ENCODE measurements at places on chromosomes 4 and X.
A peak's percentile ranks its signal among the peaks of the same experiment; 100 is the strongest.

GRCh38 chr4:2621419-2621818 is 85.0 kb downstream of the FAM193A start:
- DNase-seq = no peak

GRCh38 chrX:153869473-153870287 is 16.3 kb downstream of the L1CAM start:
- DNase-seq = no peak

GRCh38 chr4:107902715-107903114 is 28.6 kb upstream of the CYP2U1 start:
- no peak for DNase-seq

DNA sequence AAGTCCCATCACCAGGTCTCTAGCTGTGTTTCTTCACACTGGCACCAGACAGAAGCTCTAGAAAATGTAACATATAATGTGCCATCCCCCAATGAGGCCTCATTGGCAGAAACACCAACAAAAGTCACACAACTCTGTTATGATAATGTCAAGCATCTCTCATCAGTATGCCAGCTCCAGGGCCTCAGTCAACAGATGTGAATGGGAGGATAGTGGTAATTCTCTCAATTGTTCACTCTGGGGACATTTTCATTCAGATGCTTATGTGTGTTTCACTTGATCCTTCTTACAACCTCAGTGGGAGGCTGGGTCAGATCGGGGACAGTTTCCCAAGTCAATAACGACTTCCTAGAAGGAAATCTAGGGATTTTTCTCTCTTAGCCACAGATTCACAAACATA is 57.5 kb upstream of the SCOC start:
- DNase-seq = no peak

GRCh38 chr4:35939751-35940150 is 304.6 kb downstream of the ARAP2 start:
- DNase-seq = no peak

GRCh38 chr4:155774033-155774432 is 15.2 kb downstream of the GUCY1B1 start:
- DNase-seq = no peak

DNA sequence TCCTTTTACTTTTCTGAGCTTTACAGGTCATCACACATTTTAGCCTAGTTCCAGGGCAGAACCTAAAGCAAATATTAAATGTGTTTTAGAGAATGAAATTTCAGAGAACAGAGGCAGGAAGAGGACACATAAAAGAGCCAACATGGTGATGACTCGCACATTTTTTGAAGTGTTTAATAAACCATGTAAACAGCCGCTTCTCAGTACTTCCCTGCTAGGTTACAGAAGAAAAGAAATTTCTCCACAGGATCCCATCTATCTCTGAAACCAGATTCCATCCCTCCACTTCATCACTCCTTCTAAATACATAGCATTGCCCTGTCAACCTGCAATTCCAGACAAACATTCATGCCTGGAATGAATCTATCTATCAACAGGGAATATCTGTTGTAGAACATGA is 949.5 kb upstream of the PCDH7 start:
- DNase-seq = no peak

DNA sequence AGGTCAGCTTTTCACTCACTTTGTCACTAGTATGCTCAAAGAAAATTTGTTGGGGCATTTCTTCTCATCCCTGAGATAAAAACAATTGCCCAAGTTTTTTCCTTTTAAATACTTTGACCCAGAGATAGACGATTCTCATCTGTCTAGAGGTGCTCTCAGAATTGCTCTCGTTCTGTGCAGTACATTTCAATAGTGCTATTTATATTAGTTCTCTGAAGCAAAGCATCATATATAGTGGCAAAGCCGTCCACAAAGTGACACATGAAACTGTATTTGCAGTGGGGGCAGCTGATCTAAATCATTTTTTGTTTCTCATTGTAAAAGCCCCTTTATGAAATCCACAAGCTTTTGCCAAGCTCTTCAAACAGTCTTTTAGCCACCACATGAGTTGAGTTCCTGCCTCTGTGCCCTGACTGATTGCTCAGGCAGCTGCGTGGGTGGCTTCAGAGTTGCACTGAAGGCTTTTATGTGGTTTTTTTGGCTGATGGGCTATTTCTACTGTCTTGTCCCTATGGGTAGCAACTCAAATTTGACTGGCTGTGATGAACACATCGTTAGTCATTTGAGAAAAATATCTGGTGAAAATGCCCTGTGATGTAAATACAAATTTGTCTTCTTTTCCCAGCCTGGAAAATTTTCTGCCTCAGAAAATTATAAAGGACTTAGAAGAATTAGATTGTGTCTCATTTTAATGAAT is 119.1 kb upstream of the OTUD4 start:
- peak; percentile 96 for DNase-seq

- no peak for DNase-seq
These were observed 138.4 kb upstream of the NALF2 start for GRCh38 chrX:69365755-69366154.

GRCh38 chr4:158823461-158823873 is 54.6 kb downstream of the FNIP2 start:
- peak; percentile 22 for DNase-seq

DNA sequence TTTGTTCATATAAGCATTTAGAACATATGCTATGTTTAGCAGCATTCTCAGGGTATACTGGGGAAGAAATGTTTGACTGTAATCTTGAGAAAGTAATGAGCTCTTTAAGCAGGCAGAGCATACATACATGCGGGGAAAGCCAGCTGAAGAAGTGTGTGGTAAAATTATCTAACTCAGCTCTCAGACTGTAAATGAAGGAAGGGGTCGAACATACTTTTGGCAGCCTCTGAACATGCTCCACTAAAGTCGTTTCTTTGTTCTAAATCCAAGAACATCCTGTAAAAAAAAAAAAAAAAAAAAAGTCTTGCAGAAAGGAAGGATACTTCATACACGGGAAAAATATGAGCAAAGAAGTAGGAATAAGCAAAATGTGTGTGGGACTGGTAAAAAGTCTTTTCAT is 224.8 kb downstream of the GRID2 start:
- DNase-seq = no peak

DNA sequence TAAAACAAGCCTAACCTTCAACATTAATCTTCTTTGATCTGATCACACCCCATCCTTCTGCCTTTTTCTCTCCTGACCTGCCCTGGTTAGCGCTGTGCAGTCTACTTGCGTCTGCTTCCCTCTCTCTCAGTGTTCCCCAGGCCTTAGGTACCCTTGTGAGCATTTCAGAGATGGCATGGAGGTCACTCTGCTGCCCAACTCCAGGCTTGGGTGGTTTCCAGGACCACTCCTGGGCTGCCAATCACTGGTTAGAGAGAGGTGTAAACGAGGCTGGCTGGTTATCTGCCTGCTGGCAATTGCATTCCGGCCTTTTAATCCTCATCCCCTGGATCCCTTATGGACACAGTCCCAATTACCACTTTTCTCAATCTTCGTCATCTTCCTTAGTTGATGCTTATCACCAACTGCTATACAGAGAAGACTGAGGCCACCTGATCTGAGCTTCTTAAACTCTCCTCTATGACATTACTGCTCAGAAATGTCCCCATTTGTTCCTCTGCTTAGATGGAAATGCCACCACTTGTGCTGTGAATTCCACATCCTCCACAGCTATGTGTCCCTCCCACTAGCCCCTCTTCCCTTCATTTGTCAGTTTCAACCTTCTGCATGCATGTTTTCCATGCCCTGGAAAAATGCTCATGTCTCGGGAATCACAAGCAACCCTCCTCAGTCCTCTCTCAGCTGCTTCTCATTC is 29.0 kb upstream of the BCLAF3 start:
- peak; percentile 12 for DNase-seq

DNA sequence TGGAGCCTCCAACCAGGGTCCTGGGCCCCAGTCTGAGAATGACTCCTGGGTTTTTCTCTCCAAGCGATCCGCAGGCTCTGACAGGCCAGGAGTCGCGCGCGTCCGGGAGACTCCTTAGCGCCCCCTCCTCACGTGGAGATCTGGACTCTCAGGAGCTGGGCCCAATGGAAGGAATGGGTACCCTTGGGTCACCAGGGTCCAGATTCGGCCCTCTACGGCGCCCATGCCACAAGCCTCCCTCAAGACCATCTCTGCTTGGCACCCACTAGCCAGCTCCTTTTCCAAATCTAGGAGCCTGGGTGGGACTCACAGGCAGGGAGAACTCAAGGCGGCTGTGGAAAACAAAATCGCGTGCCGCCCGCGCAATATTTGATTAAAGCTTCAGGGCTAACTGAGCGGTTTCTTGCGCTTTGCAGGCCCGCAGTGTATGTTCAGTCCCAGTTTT is 7.1 kb downstream of the HAND2 start:
- no peak for DNase-seq

- DNase-seq = no peak
These were observed 36.8 kb downstream of the TMPRSS11A start for GRCh38 chr4:67926485-67926884.

GRCh38 chr4:75429208-75429607 is 85.0 kb downstream of the RCHY1 start:
- no peak for DNase-seq

GRCh38 chr4:105996845-105997244 is 101.6 kb downstream of the NPNT start:
- DNase-seq = no peak

DNA sequence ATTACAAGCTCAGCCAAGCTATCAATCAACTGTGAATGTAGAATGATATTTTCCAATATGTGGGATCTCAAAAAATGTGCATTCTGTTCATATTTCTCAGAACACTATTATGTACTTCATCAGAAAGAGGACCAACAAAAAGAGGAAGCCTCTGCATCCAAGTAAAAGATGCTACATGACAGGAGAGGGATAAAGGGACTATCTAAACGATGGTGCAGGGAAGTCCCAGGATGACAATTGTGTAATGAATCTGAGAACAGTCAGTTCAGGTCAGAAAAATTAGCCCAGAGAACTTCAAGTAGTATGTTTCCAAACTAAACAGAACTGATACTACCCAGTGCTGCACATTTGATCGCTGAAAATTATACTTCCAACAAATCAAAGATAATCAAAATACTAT is 127.0 kb downstream of the ZNF330 start:
- DNase-seq = no peak

DNA sequence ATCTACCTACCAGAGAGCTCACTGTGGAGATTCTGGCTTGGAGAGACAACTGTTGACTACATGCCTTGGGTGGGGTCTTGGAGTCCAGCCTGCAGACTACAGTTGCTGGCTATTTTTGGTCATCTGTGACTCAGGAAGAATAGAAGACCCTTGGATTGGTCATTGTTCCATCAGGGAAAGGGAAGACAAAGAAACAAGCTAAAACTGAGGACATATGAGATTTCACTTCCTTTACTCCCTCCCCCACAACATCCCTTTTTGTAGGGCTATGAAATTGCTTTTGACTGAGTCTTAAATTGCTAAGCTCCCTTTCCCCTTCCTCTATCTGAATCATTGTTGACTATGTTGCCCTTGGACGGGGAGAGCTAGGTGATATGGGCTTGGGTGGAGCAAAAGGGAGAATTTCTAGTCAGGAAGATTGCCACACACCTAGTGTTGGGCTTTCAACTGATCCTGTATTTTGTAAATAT is 11.7 kb downstream of the MSN start:
- peak; percentile 87 for DNase-seq

DNA sequence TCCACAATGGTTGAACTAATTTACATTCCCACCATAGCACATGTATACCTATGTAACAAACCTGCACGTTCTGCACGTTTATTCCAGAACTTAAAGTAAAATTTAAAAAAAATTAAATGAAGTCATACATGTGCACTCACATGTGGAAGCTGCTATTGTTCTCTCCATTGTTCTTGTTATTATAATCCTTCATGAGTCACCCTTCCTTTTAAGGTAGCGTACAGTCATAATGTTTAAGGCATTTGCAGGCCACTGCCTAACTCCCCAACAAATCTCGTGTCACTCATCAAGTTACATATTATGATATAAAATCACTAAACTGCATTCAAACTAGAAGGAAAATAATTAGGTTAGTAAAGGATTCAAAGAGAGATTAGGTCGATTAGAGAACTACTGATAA is 63.6 kb downstream of the SLC7A11 start:
- DNase-seq = peak; percentile 55

DNA sequence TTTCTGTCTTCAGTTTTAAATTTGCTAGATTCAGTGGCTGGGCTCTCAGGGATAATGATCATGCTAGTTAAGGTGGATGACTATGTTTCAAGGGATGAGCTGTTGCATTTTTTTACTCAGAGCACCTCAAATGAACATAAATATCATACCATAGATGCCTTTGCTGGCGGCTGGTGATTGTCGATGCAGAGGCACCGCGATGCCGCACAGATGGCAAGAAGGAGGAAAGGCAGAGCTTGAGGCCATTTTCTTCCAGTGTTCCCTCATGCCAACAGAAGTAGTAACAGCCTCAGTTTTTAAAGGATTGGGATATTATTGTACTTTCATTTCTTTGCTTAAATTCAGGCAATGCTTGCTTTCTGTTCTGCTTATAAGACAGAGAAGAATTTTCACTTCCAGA is 654.7 kb upstream of the IGFBP7 start:
- DNase-seq = no peak

GRCh38 chr4:6474705-6475457 is 2.5 kb upstream of the PPP2R2C start:
- no peak for DNase-seq

GRCh38 chr4:185640811-185641675 is 105.7 kb upstream of the PDLIM3 start:
- DNase-seq = peak; percentile 69

GRCh38 chr4:80266902-80267380 is 477 bp downstream of the FGF5 start:
- peak; percentile 66 for DNase-seq
